Mucosa of gallbladder (tissue), 1 donor: ENCODE measurements at places on chromosomes 2 and 18. TPM values are rescaled to one million over a fixed set of nuclear protein-coding genes. Genes with fewer than 3 reads are reported as not detected.

- no peak for DNase-seq
These were observed 2.1 kb downstream of the POMC start for GRCh38 chr2:25165992-25166875.

The FEV gene
- total RNA-seq = not detected

DNA sequence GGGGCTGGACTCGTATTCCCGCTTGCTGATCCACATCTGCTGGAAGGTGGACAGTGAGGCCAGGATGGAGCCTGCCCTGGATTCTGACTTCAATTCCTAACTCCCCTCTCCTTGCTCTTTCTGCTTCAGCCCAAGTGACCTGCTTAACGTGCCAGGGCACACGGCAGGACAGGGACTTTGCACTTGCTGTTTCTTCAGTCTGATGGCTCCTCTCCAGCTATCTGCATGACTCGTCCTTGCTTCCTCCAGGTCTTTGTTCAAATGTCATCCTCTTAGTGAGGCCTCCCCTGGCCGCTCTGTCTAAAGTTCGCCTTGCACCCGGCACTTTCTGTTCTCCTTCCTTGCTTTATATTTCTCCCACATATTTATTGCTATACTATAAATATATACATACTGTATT, 357.6 kb downstream of the MTX2 start:
- no peak for DNase-seq

- DNase-seq = no peak
These were observed 188.5 kb downstream of the EIPR1 start for GRCh38 chr2:3189076-3189591.

The SLC35F5 gene
- 82.6 TPM for total RNA-seq

- no peak for DNase-seq
These were observed 101.5 kb upstream of the SETBP1 start for GRCh38 chr18:44579028-44579702.

DNA sequence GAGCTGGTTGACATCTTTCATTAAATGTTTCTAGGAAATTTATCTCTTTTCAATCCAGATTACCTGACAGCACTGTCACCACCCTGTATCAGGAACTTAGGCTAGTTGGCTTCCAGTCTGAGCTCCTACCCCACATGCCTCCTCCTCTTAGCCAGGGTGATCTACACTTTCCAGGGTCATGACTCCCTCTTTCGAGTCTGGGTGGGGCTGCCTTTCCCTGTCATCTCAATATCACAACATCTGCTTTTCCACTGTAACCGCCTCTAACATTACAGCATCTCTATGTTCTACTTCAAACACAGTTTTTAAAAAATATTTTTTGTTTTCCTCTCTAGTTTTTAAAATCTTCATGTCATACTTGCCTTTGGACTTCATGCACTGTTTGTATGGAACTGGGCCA, 129.2 kb downstream of the RBMS1 start:
- no peak for DNase-seq

GRCh38 chr2:189683348-189683747, 8.9 kb downstream of the ANKAR start:
- DNase-seq = no peak

The CXCR2 gene
- total RNA-seq = 0.69 TPM

The RAB6C gene
- 0.23 TPM for total RNA-seq

The CCDC68 gene
- total RNA-seq = 9.8 TPM

GRCh38 chr2:121420486-121420885, 110.2 kb upstream of the RNU4ATAC start:
- no peak for DNase-seq

DNA sequence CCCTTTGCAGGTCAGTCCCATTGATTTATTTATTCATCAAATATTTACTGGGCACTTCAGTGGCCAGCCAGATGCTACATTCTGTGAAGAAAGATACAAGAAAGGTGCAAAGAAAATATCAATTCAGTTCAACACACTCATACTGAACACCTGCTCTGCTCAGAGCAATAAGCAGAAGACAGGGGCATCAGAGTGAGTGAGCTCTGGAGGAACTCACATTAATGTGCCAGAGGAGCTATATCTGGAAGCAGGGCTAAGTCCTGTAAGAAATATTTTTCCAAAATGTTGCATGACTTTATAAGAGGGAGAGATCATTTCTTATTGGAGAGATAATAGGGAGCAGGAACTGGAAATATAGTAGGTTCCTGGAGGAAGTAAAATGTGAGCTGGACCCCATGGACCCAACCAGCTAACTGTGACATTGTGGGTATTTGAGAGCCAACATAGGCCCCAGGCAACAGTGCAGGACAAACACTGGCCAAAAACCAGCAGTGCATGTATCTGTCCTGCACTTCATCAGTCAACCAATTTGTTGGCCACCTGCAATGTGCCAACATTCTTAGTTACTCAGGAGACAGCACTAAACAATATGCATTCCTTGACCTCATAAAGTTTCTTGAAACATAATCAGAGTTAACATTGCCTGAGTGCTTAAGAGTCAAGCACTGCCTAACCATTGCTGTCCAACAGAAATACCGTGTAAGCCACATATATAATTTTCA, 102.7 kb upstream of the PTPRM start:
- DNase-seq = no peak

GRCh38 chr18:42011053-42011452, 56.0 kb downstream of the PIK3C3 start:
- DNase-seq = no peak

DNA sequence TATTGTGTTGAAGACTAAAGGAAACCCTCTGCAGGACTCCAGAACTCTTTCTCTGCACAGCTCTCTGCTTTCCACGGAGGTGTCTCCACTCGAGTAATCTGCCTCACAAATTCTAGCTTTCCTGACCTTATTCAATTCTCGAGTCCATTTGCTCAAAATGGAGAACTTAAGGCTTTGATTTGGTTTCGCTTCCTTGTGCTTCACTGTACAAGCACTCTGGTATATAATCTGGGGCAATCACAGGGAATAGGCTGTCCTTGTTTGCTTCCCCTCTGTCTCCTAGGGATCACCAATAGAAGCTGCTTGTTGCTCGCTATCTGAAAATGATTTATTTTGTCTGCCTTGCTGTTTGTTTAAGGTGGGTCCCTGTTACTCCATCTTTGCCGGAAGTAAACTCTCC, 129.1 kb upstream of the DOCK10 start:
- no peak for DNase-seq

- DNase-seq = no peak
These were observed 15.2 kb downstream of the GKN2 start for GRCh38 chr2:68937346-68938055.

DNA sequence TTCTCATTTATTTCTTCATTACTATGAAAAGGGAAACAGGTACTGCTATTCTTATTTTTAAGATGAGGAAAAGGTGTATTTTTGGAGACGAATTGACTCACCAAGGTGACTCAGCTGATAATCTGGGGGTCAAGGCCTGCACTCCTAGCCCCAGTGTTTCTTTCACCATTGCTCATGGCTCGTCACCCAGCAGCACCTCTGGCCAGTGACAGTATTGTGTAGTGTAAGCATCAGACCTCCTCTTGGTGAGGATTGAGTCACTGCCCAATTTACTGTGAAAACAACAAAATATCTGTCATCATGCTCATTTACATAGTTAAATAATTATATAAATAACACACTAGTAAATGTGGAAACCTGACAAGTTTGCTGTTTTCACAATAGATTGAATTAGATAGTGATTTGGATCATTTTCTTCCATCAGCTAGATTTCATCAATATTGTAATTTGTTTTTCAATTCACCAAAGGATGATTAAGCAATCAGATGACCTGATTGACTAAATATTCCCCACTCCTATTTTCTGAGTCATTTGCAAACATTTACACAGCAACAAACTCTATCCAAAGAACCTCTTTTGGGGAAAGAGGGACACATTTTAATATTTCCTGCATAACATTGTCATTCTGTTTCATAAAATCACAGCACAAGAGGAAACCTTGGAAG, 492.8 kb upstream of the RAB12 start:
- DNase-seq = no peak

DNA sequence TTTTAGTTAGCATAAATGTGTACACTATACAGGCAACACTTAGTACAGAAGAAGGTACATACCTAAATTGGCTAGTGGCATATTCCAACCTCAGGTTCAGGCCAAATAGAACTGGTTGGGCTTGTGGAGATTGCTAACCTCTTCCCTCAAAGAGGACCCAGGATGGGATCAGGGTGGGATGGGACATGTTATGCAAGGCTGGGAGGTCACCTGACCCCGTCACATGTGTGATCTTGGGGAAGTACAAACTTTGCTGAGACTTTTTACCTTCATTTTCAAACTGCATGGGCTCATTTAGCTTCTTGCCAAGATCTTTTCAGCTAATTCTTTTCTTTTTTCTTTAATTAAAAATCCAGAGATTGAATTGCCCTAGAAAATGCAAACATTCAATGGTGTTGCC, 36.9 kb downstream of the TMEM17 start:
- no peak for DNase-seq

DNA sequence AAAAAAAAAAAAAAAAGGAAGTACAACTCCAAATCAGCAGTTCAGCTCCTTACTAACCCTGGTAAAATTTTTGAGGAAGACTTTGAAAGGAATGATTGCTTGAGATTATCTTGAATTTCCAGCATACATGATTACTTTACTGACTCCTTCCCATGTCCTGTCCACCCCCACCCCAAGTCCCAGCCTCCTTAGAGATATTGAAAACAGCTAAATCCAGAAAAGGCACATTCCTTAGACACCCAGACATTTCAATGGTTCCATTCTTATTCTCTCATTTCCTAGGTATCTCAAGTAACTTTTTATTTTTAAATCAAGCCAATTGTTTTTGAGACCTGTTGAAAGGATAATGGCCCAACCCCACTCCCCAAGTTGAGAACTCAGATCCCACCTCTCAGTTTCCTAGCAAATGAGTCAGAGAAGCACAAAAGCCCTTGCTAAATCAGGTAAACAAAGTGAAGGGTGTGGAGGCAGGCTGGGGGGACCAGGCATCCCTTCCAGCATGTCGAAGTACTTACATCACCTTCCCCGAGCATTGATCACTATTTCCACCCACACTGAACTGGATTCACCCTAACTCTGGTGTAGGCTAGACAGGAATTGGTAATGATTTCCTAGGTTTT, 95.4 kb upstream of the FZD7 start:
- no peak for DNase-seq
